ENCODE measurements at places on chromosomes 7 and 10.

- DNase-seq: no peak
These were observed 31.8 kb downstream of the EZH2 start for GRCh38 chr7:148852272-148852671.

DNA sequence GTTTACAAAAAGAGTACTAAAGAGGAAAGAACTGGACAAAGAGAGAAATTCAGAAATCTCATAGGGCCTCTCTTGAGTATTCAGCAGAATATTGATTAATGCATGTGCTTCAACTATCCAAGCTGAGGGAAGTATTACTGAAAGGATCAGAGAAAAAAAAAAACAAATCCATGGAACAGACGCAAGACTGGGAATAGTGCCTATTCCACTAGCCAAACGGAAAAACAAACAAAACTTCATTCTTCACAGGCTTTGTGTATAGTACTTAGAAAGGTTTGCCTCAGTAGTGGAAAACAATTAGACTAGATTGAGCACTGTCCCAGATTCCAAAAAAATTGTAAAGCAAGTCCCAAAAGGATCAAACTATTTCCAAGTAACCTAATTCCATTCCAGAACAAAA, 106.2 kb downstream of the TFEC start:
- DNase-seq: no peak

DNA sequence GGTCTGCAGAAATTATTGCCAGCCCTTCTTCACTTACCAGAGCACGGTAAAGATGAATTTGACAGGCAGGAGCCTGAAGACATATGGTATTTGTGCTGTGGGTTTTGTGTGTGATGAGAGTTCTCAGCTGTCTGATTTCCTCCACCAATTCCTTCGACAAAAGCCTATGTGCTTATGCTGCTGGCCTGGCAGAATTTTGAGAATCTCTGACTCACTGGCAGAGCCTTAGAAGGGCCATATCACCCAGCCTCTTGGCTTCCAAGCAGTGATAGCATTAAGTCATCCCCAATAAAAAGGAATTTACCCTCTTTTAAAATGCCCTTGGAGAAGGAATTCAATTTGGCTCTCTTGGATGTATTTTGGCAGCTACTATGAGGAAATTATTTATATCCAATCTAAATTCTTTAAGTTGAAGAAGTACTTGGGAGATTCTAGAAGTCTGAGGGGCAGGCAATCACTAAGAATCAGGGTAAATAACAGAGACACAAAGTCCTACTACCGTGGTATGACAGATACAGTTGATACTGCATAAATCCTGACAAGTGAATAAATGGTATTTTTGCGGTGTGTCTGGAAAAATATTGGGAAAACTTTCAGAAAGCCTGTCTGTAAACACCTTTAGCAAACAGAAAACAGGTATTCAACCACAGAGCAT, 68.6 kb upstream of the EFCAB10 start:
- DNase-seq: no peak

- no peak for DNase-seq
These were observed 5.8 kb upstream of the ZNF487 start for GRCh38 chr10:43430926-43431663.

DNA sequence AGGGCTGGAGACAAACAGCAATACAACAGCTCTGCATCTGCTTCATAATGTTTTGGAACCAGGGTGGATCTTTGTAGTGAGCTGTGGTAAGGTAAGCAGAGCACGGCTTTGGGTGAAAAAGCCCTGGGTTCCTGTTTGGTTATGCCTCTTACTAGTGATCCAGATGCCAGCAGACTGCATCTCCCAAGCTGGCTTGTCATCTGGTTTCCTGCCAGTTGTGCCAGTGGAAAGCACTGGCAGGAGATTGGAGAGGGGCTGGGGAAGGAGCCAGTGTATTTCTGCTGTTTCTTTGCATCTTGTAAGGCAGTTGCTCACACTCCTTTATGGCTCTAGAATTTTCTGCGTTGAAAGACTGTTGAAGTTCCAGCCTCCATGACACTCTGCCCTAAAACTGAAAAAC, 137.6 kb downstream of the TSPAN12 start:
- no peak for DNase-seq

DNA sequence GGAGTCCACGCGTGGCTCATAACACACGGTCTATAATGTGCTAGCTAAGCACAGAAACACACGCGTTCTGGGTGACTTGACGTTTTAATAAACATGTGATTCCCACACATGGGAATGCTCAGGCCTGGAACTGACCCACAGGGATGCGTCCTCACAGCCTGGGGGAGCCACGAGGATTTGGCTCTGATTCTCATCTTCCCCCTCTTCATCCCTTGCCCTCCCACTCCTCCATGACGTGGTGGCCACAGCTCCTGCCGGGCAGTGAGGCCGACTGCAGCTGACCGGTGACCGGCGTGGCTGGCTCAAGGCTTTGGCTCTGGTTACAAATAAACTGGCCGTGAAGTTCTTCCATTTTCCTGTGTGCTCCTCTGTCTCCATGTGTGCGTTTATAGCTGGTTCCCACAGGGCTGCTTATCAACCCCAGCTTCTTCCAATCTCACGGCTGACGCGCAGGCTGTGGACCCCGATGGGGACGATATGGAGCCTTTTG, 40.9 kb upstream of the KLF6 start:
- no peak for DNase-seq

DNA sequence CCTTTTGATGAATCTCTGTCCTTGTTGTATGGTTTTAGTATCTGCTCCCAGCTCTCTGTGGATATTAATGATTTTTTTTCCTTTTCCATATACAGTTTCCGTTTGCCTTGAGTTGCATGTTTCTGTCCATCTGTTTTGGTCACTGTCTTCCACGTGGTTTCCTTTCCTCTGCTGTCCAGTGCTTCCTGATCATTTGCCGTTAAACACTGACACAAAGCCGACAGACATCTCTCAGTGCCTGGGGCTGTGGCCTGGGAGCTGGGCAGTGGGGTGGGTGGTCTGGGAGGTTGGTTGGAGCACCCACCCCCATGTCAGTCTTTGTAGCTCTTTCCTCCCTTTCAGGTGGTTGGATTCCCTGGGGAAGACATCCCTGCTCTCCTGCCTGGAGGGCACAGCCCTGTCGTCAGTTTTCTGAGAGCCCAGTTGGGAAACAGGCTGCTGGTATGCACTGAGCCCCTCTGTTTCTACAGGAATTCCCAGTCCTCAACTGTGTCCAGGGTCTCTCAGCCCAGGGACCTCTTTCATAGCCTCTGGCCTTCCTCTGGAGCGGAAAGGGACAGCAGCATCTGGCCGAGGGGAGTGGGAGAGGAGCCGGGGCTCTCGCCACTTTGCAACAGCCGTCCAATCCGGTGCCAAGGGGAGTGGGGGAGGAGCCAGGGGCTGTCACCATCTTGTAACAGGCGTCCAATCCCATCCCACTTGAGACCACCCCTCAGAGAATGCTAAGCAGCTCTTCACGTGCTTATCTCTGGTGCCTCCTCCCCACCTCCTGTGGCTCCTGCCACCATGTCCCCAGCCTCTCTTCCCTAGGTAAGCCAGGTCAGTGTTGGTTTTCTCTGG, 26.7 kb upstream of the MKI67 start:
- DNase-seq: no peak

- DNase-seq: no peak
These were observed 105.7 kb upstream of the INHBA start for GRCh38 chr7:41808541-41808940.

DNA sequence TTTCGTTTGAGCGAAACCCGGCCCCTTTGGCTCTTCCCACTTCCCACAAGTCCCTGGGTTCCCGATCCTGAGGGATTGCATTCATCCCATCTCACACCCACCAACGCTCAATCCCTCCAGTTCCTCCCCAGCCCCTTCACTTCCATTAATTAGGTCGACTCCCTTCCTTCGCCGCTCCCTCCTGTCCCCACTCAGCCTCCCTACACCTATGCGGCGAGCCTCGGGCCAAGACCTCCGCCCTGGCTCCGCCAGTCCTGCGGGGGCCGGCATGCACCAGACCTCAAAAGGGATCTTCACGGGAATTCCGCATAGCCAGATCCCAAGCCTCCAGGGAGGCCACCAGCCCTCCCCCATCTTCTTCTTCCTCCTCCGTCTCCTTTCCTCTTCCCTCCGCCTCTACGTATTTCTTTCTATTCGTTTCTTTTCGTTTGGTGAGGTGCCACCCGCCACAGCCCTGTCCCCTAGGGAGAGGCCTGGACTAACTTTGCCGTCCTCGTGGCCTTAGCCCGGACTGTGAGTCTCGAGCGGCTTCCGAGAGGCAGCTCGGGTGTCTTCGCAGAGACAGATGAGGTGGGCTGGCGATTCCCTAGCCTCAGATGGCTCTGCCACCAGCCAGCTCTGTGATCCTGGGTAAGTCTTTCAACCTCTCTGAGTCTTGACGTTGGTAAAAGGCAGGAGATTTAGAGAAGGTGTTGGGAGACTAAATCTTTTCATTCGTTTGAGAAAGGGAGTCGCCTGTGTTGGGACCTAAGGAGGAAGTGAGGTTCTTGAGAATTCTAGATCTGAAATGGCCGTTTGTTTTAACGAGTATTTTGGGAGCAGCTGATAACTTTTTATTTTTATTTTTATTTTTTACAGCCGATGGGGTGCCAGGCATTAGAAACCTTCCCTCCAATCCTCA, 8.1 kb upstream of the LBX1 start:
- no peak for DNase-seq

Data from CD4-positive, alpha-beta T cell treated with Interleukin-15 for 4 hours (primary cell).